Lung (tissue), 17 donors: ENCODE measurements at places on chromosomes 12 and 14. TPM values are rescaled to one million over a fixed set of nuclear protein-coding genes. Genes with fewer than 3 reads are reported as not detected.

The MRPL51 gene
- total RNA-seq = 123 TPM

The MAP1LC3B2 gene
- total RNA-seq = 2.0 TPM

The ACSS3 gene
- total RNA-seq = 24.8 TPM

DNA sequence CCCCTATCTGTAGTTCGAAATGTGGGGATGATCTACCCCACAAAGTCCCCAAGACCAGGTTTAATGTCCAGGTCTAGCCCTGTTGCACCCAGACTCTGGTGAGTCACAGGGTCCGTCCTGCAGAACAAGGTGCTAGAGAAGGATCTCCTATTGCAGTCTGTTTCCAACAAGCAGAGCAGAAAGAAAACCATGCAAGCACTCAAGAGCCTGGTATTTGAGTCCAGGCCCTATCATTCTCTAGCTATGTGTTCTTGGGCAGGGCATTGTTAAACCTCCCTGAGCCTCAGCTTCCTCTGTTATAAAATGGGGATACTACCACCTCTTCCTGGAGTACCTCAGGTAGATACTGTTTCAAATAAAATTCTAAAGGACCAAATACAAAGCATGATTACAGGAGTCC, 24.4 kb downstream of the MAP3K9 start:
- peaks cover 2% of the 10 kb centered on the region for H3K4me1 ChIP-seq
- H3K36me3 ChIP-seq = no peaks in the 10 kb centered on the region
- H3K27me3 ChIP-seq = no peaks in the 10 kb centered on the region
- H3K27ac ChIP-seq = no peak overlapping the region
- no peak for DNase-seq

DNA sequence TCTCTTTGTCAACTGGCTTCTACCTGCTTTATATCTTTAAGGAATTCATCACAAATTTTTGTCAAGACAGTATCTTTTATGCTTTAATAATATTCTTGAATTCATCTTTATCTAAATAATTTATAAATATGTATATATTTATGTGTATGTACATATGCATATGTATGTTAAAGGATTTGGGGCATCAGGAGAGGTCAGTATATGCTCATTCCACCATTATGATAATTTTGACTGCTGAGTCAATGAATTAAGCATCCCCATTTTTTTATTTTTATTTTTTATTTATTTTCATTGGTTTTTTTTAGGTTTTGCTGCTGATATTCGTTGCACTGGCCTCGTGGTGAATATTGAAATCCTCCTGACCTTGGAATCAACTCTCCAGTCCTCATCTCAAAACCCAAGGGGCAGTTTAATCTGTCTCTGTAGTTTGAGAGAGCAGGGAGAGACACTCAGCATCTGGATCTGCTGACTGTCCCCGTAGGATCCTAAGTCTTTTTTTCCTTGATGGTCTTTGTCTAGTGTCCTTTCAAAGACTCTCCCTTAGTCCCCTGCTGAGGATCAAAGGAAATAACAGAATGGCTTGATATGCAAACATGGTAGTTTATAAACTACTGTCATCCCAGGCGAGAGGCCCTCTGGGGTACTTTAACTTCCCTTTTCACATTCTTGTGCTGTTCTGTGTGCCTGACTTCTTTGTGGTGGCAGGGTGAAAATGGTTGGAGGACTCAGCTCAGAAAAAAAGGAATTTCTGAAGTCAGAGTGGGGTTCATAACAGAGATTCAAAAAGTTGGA, 218.7 kb downstream of the DIO2 start:
- no peaks in the 10 kb centered on the region for H3K36me3 ChIP-seq
- no peak overlapping the region for H3K27ac ChIP-seq
- no peak overlapping the region for H3K4me3 ChIP-seq
- H3K4me1 ChIP-seq = peaks cover 7% of the 10 kb centered on the region
- no peaks in the 10 kb centered on the region for H3K27me3 ChIP-seq

- no peak overlapping the region for H3K4me3 ChIP-seq
- no peak for DNase-seq
- no peaks in the 10 kb centered on the region for H3K27me3 ChIP-seq
- H3K4me1 ChIP-seq = no peaks in the 10 kb centered on the region
These were observed 1.2 kb upstream of the OAS1 start for GRCh38 chr12:112905451-112906089.
